CMK (cell line): ENCODE measurements at places on chromosomes 1 and 21.

- no peak for DNase-seq
Measured at GRCh38 chr1:20871419-20871818, 84.3 kb upstream of the HP1BP3 start.

DNA sequence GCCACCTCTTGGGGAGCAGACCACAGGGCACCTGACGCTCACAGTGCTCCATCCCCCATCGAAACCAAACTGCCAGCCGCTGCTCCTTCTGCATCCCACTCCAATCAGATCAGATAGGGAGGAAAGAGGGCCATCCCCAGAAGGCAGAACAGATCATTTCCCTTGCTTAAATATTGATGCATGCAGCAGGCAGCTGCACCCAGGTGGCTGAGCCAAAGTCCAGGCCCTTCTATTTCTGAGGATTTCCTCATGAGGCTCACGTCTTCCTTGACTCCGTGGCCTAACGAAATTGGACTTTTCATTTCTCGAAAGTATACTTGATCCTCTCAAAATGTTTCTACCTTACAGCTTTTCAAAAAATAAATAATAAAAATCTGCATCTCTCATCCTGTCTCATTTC, 239.2 kb downstream of the ATG4C start:
- DNase-seq = no peak

DNA sequence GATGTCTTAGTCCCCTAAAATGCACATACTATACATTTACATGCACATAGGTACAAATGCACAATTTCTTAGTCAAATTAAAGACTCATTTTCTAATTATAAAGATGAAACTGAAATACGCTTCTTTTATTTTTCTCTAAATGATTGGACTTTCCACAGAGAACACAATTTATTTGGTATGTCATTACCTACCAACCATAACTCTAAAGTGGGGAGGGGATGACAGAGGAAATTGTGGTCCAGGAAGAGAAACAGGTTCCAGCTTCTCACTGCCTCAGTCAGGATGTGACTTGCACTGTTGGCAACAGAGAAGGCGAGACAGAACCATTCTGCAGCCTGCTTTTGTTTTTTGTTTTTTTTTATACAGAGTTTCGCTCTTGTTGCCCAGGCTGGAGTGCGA, 1189.2 kb downstream of the PLA2G4A start:
- DNase-seq = no peak

DNA sequence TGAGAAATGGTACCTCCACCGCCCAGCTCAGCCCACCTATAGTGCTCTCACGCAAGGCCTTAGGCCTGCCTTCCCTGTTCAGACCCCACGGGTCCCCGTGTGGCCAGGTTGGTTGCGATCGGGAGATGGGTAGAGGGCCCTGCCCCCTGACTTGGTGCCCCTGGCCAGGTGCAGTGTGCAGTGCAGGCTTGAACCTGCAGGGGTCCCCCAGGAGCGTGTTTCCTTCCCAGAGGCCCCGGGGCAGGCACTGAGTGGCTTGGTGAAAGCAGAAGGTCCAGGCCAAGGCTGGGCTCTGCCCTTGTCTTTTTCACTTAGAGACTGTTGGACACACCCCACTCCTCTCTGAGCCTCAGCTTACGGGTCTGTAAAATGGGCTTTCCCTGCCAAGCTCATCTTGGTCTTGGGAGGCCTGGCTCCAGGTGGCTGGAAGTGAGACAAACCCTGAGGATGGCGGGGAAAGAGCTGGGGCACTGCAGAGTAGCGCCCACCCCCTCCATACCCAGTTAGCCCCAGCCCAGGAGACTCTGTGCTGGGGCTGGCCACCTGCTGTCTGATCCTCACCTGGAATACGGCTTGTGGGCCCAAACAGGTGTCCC, 9.3 kb upstream of the HES5 start:
- DNase-seq = no peak
